Endothelial cell of umbilical vein (primary cell): ENCODE measurements at places on chromosomes 2 and 18. TPM values are rescaled to one million over a fixed set of nuclear protein-coding genes. Genes with fewer than 3 reads are reported as not detected.

KLHL41 gene
- 0.21 and 0.73 TPM in 2 replicates for total RNA-seq

TMEM163 gene
- total RNA-seq: 1.0 and 1.3 TPM in 2 replicates

UGT1A9 gene
- total RNA-seq: not detected in 2 replicates

GRCh38 chr2:191222952-191223351, 22.3 kb upstream of the MYO1B start:
- no peak for DNase-seq

DNA sequence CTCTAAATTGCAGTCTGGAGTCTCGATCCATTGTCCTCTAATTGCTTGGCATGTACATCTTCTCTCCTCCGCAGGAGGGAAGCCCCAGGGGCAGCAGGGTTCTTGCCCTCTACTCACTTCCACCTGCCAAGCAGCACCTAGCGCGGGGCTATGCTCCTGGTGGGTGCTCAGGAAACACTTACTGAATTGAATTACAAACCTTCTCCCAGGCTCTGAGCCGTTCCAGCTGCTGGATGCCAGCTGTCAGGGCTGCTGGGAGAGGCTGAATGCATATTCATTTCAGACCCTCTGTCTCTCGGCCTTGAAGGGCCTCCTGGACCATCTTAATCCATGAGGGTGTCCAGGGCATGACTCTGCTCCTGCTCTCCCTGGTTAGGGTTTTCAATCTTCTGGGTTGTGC, 94.0 kb downstream of the CELF4 start:
- DNase-seq: no peak

GRCh38 chr18:50844960-50845359, 25.1 kb upstream of the MRO start:
- DNase-seq: no peak

DNA sequence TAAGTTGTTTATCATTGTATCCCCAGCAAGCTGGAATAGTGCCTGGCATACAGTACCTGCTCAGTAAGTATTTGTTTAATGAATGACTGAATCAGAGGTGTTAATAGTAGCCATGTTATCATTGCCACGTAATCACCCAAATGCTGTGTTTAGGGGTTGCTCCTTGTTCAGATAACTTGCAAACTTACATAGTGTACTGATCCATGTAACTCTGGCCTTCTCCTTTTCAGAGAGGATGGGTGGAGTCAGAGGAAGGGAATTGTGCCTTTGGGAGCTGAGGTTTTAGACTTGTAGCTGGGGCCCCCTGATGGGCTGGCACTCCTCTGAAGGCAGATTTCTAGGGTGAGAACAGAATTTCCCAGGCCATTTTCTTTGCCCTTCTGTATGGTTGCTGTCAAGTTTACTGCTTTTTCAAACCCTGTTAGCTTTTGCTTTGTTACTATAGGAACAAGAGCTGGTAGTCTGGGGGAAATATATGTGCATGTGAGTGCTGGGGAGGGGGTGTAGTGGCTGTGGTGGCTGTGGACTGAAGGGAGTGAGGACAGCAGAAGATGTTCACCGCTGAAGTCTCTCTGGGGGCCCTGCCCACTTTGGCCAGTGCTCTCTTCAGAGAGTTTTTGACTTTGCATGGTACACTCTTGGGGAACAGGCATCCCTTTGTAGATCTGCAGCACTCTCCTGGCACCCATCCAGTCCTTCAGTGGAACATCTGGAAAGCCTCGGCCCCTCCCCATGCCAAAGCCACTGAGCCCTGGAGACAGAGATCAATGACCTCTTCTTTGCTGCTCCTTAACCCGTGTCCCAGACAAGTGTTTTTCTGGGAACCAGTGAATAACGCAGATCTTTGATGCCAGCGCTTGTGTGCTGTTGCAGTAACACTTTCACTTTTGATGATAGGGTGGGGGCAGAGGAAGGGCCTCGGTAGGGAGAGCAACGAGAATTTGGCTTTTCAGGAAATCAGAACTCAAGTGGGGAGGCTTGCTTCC, 209.0 kb downstream of the PRKCE start:
- peak; percentile 48 for DNase-seq

GRCh38 chr18:35580701-35581539, 620 bp upstream of the GALNT1 start:
- peak; percentile 58 for DNase-seq

GRCh38 chr2:44553456-44553855, 191.7 kb downstream of the CAMKMT start:
- DNase-seq: peak; percentile 85

DNA sequence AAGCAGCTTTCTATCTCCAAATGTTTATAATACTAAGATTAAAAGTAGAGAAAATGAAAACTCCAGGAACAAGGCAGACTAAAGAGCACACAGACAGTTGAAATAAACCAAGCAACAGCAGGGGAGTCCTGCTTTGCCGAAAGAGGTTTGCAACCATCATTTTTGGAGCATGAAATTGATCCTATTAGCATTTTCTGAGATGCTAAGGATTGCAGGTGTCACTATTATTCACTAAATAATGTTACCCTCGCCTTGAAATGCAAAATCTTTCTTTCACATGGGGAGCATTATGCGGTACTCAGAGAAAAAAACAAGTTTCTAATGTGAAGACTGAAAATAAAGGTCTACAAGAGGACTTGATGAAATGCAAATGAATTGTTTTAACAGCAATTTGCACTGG, 81.7 kb upstream of the DNAJC10 start:
- no peak for DNase-seq

GRCh38 chr2:178514664-178515063, 34.4 kb downstream of the PLEKHA3 start:
- no peak for DNase-seq

DNA sequence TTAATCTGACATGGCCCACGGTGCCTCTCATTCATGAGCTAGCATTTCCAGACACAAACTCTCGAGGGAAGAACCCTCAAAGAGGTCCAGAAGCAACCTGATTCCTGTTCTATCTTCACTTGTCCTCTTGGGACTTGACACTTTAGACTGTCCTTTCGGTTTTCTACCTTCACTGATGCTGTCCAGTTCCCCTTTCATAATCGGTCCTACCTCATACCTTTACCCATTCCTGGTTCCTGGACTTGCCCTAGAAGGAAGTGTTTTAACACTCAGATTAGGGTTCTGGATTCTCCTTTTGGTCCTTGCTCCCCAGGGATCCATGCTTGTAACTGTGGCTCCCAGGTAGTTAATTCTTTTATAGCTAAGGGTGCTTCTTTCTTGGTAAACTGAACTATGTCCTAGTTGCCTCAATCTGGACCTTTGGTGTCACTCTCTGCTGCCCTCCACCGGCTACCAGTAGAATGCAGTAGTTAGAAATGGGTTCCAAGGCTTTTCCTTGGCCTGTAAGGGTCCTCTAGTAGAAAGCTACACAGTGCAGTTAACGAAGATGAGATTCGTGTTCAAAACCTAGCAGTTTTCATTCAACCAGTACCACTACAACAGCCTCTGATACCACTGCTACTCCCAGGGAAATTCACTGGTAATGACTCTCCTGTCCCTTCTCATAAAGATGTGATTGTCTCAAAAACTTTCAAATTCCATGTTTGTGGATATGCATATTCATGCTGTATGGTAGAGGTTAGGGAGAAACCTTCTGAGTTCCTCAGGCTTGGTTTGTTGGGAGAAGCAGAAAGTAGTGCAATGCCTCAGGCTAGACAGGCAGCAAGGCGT, 178.1 kb upstream of the CYP26B1 start:
- DNase-seq: peak; percentile 36
